ENCODE measurements at places on chromosomes 12 and 14.

DNA sequence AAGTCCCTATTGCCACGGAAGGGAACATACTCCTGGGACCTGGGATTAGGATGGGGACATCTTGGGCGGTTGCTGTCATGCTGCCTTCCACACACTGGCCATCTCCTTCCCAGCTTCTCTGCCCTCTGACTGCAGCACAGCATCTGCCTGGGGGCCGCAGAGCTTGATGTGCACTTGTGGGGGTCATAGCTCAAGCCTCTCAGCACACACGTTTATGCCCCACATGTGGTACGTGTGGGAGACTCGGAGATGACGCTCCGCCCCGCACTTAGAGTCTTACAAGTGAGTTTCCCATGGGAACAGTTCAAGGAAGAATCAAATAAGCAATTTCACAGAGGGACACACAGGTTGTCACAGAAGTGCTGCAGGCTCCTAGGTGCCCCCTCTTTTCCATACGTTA is 8.6 kb downstream of the ACADS start:
- DNase-seq = no peak

DNA sequence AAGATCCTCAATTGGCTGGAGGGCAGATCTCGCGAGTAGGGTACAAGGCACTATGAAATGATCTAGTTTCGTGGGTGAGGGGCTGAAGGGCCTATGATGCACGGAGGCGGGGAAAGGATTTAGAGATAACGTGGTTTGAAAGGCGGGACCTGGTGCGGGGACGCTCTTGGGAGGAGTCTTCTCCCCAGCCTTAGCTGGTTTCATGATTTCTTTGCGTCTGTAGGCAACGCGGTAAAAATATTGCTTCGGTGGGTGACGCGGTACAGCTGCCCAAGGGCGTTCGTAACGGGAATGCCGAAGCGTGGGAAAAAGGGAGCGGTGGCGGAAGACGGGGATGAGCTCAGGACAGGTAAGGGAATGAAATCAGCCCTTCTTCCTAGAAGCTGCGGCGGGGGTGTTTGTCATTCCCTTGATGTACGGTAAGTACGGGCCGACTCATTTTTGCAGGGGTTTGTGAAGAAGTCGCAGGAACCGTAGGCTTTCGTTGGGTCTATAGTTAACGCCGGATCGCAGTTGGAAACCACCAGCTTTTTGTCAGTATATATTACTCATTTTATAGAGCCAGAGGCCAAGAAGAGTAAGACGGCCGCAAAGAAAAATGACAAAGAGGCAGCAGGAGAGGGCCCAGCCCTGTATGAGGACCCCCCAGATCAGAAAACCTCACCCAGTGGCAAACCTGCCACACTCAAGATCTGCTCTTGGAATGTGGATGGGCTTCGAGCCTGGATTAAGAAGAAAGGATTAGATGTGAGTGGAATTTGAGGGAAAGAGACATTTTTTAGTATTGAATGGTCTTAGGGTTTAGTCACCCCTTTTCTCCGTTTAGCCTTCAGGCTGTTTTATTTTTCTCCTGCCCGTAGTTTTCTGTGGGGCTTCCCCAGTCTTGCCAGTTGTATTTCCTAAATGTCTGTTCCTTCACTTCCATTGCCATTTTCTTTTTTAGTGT is 602 bp downstream of the APEX1 start:
- no peak for DNase-seq

GRCh38 chr12:89081719-89082369 is 270.5 kb downstream of the DUSP6 start:
- DNase-seq = no peak

GRCh38 chr12:76866151-76866567 is 12.7 kb downstream of the CSRP2 start:
- DNase-seq = no peak

- no peak for DNase-seq
Observed at GRCh38 chr12:109517619-109518018, 40.2 kb downstream of the UBE3B start.

GRCh38 chr12:85963326-85963725 is 89.2 kb downstream of the NTS start:
- no peak for DNase-seq

DNA sequence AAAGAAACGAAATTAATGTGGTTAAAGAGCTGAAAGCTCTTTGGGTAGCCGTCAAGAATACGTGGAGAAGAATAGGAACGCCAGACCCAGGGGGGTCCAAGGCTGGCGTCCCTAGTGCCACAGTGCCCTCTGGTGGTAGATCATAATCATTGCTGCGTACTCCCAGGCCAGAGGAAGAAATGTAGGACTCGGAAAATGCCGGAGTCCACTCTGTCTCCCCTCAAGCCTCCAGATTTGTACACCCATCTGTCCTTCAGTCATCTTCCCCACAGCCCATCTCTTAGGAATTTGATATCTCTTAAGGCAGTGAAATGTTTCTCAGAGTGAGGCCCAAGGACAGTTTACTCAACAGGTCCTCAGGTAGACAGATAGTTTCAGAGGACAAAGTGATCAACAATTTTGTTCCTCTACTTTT is 25.4 kb upstream of the PLEKHG6 start:
- DNase-seq = peak; percentile 60

DNA sequence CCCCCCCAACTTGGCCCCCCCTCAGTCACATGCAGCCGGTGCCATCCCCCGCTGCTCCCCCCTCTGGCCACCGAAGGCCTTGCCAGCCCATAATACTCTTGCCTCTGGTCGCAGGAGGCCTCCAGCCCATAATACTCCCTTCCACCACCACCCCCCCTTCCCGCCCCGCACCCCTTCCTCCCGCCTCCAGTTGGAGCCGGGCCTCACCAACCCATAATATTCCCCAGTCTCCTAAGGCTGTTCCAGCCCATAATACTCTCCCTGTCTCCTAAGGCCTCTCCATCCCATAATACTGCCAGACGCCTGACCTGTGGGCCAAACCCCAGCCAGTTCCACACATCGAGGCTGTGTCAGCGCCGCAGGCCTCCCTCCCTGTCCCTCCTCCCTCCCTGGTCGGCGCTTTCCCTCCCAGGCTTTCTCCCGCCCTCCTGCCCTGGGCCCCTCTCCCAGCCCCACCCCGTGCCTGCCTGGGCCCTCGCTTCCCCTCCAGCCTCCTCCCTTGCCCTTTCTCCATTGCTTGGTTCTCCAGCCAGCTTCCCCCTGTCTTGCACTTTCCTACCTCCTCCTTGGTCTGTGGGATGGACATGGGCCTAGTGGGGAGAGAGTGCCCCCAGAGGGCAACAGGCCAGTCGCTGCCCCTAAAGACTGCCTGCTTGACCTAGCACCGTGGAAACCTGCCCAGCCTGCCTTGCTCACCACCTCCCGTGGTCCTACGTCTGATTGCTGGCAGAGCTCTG is 6.8 kb upstream of the CHD4 start:
- peak; percentile 97 for DNase-seq

GRCh38 chr14:89288114-89288513 is 128.9 kb downstream of the FOXN3 start:
- DNase-seq = no peak

DNA sequence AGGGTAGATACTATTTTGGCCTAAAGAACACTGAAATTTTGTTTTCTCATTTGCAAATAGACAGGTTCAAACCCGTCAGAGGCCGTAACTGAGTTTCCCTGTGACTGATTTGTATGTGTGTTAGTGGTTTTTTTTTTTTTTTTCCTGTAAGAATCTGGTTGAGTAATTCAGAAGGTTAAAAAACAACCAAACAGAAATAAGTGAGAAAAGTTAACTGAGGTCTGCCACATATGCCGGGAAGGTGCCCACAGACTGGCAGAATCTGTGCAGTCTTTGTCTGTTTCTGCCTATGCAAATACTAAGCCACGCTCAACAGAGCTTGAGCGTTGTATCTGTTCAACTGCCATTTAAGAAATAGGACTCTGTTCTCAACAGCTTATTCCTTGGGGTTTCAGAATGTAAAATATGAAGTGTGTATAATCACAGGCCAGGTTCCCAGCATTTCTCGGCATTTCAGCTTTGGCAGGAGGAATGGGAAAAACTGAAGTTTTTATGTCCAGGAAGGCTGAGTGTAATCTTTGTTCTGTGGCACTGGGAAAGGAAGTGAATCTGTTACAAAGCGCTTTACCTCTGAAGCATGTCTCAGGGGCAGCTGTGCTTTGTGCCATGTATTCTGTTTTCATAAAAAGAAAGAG is 181.9 kb downstream of the PRKCH start:
- no peak for DNase-seq

DNA sequence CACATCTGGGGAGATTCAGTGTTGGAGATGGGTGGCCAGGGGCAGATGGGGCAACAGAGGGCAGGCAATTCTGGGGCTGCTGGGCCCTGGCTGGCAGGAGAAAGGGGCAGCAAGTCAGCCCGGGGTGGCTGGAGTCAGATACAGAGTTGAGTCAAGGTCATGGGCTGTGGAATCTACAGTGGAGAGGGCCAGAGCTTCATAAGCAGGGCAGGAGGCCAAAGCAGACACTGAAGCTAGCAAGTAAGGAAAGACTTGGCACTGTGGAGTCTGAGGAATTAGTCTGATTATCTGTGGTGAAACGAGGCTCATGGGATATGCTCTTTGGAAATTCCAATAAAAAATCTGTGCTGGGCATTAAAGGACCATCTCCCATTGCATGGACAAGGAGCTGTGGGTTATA is 95.5 kb downstream of the TMX1 start:
- no peak for DNase-seq

DNA sequence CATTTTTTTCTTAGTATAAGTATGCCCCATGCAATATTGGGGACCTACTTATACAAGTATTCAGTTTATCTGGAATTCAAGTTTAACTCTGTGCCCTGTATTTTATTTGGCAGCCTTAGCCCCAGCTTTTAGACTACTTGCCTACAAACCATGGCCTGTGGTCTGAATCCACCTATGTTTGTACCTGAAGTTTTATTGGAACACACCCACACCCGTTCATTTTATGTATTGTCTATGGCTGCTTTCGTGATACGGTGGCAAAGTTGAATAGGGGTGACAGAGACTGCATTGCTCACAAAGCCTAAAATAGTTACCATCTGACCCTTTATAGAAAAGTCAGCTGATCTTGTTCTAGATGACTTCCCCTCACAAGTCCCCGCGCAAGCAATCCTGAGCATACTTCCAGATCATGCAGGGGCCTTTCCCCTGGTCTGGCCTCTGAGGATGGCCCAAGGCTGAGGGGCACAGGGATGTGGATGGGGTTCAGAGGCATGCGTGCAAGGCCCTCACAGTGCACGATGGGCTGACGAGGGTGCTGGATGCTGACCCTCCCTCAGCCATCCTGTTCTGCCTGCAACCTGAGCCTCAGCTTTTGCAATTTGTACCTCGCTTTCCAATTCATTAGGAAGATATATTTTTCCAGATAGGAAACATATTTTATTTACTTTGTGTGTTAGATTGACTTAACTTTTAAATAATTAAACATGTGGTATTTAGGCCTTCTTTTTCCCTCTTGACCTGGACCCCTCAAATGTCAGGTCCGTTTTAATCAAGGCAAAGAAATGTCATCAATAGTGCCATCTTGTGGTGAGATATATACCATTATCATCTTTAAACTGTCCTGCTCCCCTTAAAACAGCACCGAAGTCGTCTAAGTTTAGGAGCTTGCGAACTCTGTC is 527.3 kb upstream of the CCDC196 start:
- DNase-seq = no peak

GRCh38 chr12:21343636-21344035 is 8.9 kb upstream of the SLCO1A2 start:
- no peak for DNase-seq

DNA sequence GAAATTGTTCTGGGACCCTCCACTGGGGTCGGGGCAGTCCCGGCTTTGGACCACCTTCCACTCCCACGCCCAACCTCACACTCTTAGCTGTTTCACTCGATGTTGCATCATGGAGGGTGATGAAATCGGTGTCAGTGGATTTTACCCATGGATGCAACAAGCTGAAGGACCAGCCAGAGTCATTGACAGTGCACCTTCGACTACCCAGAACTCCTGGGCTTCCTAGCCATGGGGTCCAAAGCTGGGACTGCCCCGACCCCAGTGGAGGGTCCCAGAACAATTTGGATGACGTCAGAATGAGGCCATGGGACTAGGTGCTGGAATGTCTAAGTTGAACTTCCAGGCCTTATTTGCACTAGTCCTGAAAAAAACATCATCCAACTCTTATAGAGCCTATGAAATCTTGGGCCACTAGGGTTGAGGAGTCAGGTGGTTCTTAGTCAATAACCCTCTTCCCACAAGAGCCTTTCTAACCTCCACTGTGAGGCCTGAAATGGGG is 882 bp upstream of the IL23A start:
- no peak for DNase-seq

All from HS-27A (cell line).